ENCODE measurements at places on chromosomes 16 and 17. TPM values are rescaled to one million over a fixed set of nuclear protein-coding genes. Genes with fewer than 3 reads are reported as not detected.

DNA sequence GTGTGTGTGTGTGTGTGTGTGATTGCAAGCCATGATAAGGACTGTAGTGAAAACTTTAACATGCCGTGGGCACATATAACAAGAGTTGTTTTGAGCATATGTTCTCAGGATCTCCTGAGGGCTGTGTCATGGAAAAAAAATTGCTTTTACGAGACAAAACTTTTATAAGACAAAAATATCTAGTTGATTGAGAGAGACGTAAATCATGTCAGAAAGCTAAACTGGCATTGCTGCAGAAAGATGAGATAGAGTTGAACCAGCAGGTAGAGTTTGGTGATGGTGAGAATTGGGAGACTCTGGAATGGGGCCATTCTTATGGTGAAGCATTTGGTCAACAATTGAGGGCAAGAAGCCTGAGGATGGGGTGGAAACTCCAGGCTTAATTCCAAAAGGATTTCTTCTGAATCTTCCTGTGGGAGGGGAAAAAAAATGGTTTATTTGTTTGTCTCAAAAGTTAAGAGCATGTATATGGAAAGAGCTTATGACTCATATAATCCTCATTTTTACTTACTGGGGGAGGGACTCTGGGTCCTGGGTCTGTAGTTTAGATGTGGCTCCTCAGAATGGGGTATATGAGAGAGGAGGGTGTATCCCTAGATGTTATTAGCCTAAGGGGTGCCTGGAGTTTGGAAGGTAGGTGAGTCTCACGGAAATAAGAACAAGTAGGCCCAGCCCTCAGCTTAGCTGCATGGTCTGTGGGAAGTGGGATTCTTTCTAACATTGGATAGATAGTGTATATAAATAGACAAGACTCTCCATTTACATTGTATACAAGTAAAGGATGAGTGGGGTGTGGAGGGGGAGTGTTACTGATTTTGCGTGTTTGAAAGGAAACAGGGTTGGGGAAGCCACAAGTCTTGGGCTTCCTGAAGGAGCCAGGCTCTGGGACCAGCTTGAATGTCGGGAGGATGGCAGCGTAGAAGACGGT is 7.1 kb downstream of the MINK1 start:
- DNase-seq: no peak

DNA sequence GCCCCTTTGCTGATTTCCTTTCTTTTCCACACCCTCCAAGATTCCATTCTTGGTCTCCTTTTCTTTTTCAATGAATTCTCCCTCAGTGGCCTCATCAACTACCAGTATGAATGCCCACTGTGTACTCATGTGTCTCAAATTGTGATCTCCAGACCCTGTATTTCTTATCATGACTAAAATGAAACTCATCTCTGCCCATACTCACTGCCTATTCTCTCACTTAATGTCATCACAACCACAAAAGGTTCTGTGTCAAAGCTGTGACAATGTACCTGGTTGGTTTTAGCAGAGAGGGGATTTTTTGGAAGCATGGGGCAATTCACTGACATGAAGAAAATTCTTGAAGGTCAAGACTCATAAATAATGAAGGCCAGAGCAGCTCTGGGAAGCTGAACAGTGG is 11.5 kb upstream of the TBX4 start:
- no peak for DNase-seq

DNA sequence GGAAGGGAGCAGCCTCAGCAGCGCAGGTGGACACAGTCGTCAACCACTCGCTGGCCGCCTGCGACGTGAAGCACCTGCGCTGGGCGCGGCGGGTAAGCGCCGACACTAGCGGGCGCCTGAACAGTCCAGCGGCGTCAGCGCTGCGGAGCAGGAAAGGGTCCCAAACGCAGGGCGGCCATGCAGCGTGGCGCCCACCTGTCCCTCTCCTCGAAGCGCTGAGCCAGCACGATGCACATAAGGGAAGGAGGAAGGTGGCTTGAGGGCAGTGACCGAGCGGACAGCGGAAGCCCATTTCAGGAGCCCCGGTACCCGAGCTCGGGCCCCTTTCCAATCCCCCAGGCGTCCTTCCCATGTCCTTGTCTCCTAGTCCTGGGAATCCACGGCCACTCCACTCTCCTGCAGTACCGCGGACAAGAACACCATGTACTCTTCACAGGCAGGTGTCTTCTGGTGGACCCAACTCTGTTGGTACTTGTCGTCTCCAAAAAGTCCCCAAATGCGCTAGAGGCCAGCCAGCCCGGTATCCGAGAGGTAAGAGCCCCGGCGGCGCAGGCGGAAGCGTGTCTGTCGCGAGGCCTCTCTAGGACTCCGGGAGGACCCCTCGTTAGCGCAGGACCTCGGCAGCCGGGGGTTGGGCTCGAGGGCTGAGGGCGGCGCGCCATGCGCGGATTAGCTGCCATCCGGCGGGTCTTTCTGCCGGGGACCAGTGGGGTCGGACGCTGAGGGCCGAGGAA is 14.4 kb downstream of the ZNF232 start:
- DNase-seq: peak; percentile 13

- no peak for DNase-seq
These were observed 270.0 kb downstream of the SLC39A11 start for GRCh38 chr17:72822358-72823023.

The GRAPL gene
- total RNA-seq: not detected

DNA sequence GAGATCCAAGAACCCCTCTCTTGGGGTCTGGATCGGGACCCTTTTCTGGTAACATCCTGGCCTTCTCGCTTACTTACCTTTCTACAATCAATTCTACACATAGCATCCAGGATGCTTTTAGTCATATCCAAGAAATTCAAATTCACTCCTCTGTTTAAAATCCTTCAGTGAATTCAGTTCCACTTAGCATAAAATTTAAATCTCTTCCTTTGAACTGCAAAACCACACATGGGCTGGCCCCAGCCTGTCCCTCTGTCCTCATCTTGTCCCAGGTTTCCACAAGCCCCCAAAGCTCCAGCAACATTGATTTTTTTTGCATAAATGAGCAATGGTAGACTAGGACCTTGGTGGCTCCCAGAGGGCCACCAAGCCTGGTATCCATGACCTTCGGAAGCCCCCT is 96.4 kb upstream of the C16orf82 start:
- DNase-seq: no peak

The FBXW10B gene
- 1.1 TPM for total RNA-seq

The ZNF469 gene
- total RNA-seq: 0.31 TPM

The KRT9 gene
- not detected for total RNA-seq

The TP53TG3B gene
- total RNA-seq: not detected

DNA sequence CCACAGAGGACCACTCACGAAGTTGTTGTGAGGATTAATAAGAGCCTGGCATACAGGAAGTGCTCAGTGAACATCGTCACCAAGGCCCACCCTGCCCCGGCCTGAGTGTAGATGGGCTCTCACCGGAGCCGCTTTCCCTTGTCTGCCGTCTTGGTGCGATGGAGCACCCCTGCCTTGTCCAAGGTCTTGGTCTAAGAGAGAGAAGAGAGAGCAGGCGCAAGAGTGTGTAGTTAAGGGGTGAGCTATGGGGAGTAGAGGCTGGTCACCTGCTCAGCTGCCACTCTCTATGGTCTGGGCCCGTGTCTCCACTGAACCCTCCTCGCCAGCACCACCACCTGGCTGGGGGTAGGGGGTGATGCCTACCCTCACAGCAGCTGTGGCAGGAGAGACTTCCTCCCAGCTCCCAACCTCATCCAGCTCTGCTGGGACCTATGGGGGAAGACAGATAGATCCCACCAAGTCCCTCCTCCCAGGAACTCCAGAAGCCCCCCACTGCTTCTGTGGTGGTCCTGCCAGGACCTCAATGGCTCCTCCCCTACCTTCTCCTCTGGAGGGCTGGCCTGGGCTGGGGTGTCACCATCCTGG is 28.7 kb downstream of the ARHGAP27 start:
- DNase-seq: no peak

GRCh38 chr16:78025631-78026030 is 3.3 kb downstream of the CLEC3A start:
- no peak for DNase-seq

The CDYL2 gene
- total RNA-seq: 10.0 TPM

The SLC16A6 gene
- total RNA-seq: 3.1 TPM

DNA sequence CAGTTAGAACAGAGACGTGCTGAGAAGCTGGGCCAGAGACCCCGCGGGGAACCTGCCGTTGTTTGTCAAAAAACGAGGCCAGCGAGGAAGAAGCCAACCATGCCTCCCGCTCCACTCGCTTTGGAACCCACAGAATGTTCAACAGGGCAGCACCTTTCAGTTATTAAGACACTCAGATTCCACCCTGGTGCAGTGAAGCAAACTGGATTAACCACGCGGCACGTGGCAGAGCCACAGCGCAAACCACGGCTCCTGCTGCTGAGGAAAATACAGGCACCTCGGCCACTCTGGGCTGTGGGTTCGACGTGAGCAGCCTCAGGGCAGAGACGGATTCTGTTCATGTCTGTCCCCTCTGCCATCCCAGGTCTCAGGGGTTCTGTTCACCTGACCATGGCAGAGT is 24.4 kb downstream of the ALOX15 start:
- DNase-seq: no peak

GRCh38 chr16:77840093-77840492 is 51.7 kb downstream of the VAT1L start:
- DNase-seq: no peak

DNA sequence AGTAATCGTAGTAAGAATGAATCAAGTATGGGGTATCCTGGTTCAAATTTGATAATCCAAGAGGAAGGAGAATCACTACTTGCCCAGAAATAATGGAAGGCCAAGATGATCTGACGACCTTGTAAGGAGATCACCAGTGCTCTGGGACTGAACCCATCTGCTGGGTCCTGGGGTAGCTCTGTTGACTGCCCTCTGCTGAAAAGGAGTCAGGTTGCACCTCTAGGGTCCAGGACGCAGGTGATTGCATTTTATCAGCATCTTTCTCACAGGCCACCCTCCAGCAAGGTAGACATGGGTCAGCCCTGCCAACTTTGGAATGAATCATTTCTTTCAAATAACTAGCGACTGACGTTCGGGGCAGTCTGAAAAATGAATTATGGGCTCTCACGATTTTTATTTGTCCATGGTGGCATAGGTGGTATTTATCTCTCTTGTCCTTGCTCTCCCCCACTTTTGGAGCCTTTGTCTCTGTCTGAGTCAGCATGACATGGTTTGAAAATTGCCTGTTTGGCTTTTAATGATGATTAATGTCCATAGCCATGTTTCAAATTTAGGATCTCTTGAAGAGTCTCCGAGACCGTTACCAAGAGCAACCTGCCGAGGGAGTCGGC is 163.7 kb downstream of the MSI2 start:
- DNase-seq: no peak

- DNase-seq: no peak
These were observed 24.7 kb downstream of the LIMD2 start for GRCh38 chr17:63675231-63675606.

DNA sequence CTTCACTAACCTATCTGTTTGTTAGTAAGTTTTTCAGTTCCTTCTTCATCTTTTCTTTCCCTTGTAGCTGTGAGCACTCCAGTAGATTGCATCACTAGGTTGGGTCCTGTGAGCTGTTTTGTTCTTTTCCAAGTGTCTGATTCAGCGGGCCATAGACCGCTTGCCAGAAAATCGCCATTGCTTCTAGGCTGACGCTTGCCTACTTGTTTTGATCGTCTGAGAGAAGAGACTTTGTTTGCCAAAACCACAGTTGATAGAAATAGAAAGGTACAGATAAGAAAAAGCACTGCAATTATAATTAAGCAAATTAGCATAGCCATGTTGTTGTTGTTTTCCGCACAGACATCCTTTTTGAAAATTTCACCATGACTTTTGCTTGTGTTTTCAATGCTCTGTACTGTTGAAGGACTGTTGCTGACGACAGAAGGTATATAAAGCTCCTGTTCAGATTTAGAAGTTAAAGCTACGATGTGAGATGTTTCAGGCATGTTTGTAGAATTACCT is 3.1 kb downstream of the EVI2A start:
- peak; percentile 68 for DNase-seq

The HOXB9 gene
- not detected for total RNA-seq

The CCL5 gene
- 0.47 TPM for total RNA-seq

DNA sequence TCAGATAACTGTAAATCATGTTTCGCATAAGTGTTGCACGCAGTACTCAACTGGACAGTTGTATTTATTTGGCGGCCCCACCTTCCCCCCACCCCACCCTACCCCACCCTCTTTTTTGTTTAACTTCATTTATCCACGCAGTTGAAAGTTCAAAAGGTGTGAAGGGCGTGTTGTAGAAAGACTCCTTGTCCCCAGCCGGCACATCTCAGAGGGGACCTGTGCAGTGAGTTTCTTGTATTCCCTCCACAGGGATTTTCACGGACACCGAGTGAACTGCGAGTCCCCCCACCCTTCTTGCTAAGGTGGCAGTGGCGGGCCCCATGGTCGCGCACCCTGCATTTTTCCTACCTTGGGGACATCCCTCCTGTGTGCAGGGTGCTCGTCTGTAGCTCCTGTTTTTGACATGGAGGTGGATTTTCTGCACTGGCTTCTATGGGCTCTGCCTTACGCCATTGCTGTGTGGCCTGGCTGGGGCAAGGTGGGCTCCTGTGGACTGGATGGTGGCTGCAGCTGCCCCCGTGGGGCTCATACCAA is 36.2 kb downstream of the ADCY7 start:
- DNase-seq: no peak

- no peak for DNase-seq
These were observed 14.9 kb downstream of the CMTM4 start for GRCh38 chr16:66681676-66682075.

DNA sequence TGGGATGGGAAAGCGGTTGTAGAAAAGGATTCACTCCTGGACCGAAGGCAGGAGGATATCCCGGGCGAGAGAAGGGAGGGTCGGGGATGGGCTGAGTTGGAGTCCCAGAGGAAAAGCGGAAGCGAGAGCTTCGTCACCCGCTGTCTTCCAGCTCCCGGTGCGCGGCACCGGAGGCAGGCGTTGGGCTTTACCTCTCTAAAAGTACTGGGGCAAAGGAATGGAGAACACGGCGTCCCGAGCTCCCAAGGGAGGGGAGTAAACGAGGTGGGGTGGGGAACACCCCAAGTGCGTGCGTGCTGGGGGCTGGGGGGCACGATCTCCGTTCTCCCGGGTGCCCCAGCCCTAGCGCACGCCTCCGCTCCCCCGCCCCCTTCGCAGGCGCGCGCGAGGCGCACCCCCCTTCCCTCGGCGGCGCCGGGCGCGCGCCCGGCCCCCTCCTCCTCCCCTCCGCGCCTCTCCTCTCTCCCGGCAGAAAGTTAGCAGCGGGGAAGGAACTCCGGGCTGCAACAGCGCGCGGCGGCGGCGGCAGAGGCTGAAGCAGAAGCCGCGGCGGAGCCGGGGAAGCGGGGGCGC is at the start of gene HS3ST4:
TSS of gene HS3ST4 (plus strand) at position 441 of the 573 bp plus-strand sequence.
- DNase-seq: no peak

- peak; percentile 17 for DNase-seq
These were observed 51.8 kb downstream of the BEAN1 start for GRCh38 chr16:66478733-66479511.

GRCh38 chr17:39808409-39808997 is 55.6 kb downstream of the IKZF3 start:
- no peak for DNase-seq

- DNase-seq: no peak
These were observed 541 bp downstream of the RHBDF2 start for GRCh38 chr17:76500747-76501017.
